ENCODE measurements at places on chromosomes 2 and 18. TPM values are rescaled to one million over a fixed set of nuclear protein-coding genes. Genes with fewer than 3 reads are reported as not detected.
A peak's percentile ranks its signal among the peaks of the same experiment; 100 is the strongest.

DNA sequence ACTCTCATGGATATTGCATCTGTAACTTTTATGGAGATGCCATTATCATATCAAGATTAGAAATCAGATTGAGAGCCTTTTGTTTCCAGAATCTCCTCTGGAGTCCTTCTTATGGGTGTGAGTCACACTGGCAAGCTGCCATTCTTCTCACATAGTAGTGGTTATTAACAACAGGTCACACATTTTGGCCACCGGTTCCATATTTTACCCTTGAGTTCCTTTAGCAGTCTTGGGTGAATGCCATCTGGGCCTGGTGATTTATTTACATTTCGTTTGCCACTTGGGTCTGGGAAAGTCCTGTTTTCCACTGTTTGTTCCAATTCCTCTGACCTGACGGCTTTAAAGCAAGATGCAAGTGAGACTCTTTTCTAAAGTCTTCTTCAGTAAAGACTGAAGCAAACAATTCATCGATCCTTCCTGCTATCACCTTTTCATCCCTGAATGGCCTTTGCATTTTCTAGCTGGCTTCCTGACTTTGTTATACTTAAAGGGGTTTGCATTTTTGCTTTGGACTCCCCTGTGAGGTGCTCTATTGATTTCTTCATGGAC lies 80.5 kb upstream of the CAVIN2 start:
- DNase-seq = peak; percentile 70

DNA sequence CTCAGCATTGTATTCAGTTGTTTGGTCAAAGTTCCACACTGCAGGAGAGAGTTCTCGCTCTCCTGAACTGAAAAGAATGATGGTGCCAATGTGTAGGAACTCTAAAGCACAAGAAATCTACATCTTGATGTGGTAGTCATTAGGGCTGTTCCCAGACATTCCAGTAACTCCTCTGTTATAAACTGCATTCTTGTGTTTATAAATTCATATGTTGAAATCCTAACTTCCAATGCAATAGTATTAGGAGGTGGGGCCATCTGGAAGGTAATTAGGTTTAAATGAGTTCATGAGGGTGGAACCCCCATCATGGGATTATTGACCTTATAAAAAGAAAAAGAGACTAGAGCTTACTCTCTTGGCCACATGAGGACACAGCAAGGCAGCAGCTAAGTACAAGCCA lies 239.6 kb downstream of the CDH20 start:
- DNase-seq = no peak

DNA sequence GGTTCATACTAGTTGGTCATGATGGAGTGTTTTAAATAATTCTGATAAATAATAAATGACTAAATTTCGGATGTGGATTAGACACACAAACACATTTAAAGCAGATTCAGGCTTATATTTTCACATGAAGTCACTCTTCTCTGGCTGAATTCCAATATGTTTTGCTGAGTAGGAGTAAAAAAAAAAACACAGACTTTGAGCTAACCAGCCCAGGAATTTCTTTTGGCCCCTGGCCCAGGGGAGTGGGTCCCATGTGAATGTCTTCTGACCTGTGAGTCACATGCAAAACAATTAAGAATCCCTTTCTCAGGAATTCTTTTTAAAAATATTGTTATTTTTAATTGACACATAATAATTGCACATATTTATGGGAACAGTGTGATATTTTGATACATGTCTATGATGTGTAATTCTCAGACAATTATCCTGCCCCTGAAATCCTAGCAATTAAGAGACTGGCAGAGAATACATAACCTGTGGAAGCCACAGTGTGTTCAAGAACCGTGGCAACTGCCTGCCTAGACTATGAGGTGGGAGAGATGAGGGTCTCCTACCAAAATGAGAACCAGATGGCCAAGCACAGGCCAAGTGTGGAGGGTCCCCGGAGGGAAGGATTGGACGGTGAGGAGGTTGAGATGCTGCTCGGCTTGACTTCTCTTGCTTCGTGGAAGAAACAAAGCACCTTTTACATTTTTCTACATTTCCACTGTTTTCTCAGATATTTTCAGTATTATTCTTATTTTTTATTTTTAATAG lies 236.4 kb downstream of the PIEZO2 start:
- no peak for DNase-seq

UCN gene
- 4.9 TPM for total RNA-seq

CHAC2 gene
- total RNA-seq = 10.3 TPM

- DNase-seq = no peak
Measured at GRCh38 chr18:45102863-45103262, 422.2 kb downstream of the SETBP1 start.

- no peak for DNase-seq
Measured at GRCh38 chr18:31049189-31049588, 6.6 kb upstream of the DSC3 start.

DNA sequence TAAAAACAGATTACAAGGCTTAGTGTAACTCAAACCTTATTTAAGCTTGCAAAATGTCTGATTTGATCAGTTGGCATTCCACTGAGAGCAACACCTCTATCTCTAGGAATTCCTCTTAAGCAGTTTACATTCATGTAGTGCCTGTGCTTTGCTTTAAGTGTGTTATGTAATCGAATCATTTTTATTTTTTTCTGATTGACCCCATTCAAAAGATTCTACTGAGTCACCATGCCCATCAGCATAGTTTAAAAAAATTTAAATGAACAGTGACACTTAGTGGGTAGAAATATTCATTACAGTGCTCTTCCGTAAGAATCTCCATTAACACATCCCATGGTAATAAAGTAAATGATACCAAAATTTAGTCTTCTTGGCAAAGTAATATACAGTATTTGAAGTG lies 67.8 kb upstream of the SLC4A10 start:
- peak; percentile 4 for DNase-seq

DNA sequence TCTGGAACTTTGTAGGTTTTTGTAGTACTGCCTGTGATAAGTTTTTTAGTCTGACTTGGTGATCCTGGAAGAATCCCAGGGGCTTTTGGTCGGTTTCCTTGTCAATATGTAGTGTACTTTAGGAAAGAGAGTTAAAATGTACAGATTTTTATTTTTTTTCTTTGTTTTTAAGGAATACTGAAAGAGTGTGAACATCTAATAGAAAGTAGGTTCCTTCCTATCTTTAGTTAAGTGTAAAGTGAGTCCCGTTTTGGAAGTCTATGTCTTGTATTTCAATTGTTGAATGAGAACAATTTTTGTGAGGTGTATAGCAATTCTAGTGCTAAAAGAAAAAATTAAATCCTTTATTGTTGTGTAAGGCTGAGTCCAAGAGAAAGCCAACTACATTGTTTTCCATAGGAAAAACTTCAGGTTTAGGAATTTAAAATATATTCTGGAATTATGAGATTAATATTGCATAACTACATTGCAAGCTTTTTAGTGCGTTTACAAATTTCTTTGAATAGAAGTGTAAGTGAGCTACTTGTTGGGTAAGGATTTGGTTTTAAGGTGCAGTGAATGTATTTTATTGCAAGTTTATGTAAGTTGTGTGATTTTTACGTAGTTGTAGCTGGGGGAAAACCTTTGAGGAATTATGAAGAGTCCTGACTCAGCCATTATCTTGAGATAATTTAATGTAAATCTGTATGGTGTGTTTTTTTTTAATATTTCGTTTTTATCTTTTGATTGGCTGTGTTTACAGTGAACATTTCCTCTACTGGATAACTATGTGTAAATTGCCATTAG lies 1.7 kb downstream of the VAPA start:
- no peak for DNase-seq

DNA sequence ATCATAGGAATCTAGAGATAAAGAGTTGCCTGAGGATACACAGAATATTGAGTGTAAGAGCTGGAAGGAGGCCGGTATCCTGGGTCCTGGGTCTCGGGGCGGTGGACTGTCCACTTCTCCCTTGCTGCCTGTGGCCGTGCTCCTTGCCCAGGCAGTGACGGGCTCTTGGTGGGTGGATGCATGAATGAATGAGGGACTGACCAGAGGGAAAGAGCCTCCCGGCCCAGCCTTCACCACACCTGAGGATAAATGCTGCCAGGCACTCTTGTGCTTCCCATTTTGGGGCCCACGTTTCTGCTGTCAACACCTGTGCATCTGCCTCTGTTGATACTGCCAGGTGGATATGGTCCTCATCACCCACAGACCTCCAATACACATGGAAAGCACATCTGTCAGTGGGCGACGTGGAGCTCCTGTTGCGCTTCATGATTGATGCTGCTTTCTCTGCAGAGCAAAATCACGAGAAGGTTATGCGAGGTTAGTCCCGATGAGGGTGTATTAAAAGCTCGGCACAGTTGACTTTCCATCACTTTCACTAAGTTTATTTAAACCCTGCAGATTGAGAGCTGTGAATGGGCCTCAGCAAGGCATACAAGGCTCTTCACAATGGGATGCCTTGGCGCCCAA lies 211.4 kb downstream of the LDLRAD4 start:
- no peak for DNase-seq

- DNase-seq = no peak
Measured at GRCh38 chr18:44801781-44802180, 121.1 kb downstream of the SETBP1 start.

KANSL3 gene
- 21.9 TPM for total RNA-seq

DNA sequence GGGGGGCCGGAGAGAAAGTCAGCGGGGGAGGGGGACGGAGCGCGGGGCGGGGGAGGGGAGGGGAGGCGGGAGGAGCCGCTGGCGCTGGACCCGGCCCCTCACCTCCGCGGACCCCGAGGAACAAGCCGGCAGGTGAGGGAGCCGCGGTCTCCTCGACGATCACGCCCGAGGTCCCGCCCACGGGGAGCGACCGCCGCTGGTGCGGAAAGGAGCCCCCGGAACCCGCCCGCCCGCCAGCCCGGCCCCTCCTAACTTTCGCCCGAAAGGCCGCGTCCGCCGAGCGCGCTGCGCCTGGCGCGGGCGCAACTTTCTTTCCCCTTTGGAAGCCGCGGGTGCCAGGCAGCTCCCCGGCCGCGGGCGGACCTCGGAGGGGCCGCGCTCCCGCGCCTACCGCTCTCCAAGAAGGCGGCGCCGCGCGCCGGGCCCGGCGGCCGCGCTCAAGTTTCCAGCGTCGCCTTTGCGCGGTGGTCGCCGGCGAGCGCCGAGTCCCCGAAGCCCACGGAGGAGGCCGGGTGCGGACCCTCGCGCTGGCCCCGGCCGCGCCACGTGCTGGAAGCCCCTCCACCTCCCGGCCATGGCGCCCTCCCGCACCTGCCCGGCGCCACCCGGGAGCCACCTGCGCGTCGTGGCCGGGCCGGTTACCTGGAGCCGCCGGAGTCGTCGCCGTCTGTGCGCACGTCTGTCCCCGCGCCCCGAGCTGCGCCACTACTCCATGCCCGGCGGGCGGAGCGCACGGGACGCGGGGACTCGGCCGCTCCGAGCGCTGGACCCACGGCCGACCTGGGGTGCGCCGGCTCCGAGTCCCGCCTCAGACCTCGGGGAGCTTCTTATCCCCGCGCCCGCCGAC lies at the start of gene ALKAL2:
Gene ALKAL2, minus strand, starts transcription at position 181 of the 847 bp plus-strand sequence. CDS start 256 bp downstream, outside the sequence.
- DNase-seq = no peak

DNA sequence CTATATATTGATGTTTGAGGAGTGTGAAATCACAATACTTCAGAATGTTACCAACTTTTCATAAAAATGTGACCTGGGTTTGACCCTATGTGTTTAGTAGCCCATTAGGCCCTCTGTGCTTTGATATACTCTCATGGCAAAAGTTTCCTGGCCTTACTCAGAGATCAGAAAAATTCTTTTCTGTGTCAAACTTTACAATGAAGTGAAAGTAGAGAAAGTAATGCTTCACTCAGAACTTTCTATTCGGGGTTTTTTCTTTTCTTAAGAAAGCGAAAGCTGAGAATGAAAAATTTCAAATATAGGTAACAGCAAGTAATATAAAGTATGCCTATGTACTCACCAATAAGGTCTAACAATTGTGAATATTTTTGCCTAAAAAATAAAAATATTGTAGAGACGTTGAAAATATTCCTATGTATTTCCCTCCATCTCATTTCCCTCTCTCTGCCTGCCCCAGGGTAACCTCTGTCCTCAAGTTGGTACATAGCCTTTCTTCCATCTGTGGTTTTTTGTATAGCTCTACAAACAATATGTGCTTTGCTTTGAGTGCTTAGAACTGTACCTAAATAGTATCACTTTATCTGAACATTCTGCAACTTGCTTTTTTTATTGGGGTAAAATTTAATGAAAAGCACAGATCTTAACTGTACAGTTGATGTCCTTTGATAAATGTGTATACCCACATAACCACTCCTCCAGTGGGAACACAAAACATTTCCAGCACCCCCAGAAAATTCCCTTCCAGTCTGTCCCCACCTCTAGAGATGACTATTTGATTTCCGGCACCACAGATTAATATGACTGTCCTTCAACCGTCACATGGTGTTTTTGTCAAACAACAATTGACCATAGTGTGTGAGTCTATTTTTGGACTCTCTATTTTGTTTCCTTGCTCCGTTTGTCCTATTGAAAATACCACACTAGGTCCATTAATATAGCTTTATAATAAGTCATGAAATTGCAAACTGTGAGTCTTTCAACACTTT lies 10.3 kb upstream of the ACKR3 start:
- no peak for DNase-seq

- no peak for DNase-seq
Measured at GRCh38 chr2:224865016-224865415, 148.9 kb upstream of the CCDC195 start.

RAB31 gene
- 1.7 TPM for total RNA-seq

- DNase-seq = no peak
Measured at GRCh38 chr18:13455471-13455870, 236.9 kb downstream of the LDLRAD4 start.

GRCh38 chr18:58608216-58608615 lies 20.7 kb downstream of the ALPK2 start:
- no peak for DNase-seq

DNA sequence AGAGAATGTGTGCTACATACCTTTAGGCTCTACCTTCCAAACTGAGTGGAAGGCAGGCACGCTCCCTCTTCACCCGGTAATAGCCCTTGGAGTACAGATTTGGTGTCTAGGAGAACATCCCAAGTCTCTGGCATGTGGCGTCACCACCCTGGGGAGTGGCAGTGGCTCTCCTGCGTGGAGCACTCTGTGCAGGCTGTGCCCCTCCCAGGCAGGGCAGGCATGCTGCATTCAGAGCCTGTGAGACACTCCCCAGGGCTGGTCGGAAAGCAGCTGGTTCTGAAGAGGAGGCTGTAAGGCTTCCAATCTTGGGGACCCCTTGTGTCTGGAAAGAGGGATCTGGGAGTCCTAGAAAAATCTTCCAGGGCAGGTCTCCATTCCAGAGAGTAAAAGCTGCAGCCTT lies 193.3 kb downstream of the ANKRD30B start:
- DNase-seq = peak; percentile 48

PDE11A gene
- total RNA-seq = not detected

HOXD9 gene
- not detected for total RNA-seq

DNA sequence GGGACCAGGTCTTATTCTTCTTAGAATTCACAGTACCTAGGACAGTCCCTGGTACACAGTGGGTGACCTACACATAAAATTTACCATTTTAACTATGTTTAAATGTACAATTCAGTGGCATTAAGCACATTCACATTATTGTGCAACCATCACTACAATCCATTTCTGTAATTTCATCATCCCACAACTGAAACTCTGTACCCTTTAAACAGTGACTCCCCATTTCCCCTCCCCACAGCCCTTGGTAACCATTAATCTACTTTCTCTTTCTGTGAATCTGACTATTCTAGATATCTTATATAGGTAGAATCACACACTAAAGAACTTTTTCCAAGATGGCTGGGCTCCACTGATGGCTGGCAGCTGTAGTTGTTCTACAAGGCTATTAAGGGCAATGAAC lies 41.6 kb downstream of the GFPT1 start:
- no peak for DNase-seq

- no peak for DNase-seq
Measured at GRCh38 chr2:190800528-190800927, 80.1 kb upstream of the GLS start.

GRCh38 chr2:19362094-19362754 lies 3.8 kb upstream of the OSR1 start:
- peak; percentile 65 for DNase-seq

- no peak for DNase-seq
Measured at GRCh38 chr18:36592282-36592681, 236.5 kb downstream of the TPGS2 start.

GPR45 gene
- not detected for total RNA-seq
